ENCODE measurements at places on chromosomes 13 and 19.

GRCh38 chr19:19524053-19524452 is 4.7 kb upstream of the YJEFN3 start:
- DNase-seq = no peak

- no peak for DNase-seq
These were observed 3.6 kb downstream of the TPT1 start for GRCh38 chr13:45337395-45337794.

GRCh38 chr13:111326981-111327642 is 6.7 kb downstream of the TEX29 start:
- peak; percentile 60 for DNase-seq

GRCh38 chr19:42538841-42539709 is 10.8 kb upstream of the CEACAM1 start:
- DNase-seq = peak; percentile 51

- no peak for DNase-seq
These were observed 3.0 kb downstream of the PEPD start for GRCh38 chr19:33518541-33518940.

DNA sequence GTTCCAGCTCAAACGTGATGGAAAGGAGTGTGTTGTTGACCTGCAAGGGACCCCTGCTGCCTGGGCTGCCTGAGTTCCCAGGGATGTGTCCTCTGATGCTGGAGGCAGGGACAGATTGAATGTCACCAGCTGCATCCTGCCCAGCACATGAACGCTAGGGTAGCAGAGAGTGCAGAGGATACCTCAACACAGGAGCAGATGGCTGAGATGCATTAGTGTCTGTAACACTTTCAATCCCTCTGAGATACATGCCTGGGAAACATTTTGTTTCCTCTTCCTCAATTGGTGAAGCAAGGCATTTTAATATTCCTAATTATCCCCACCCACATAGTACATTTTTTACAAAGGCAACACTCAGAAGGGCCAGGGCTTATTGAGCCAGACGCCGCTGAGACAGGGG is 106.4 kb upstream of the UBL3 start:
- no peak for DNase-seq
